ENCODE measurements at places on chromosomes 11 and 22.
A peak's percentile ranks its signal among the peaks of the same experiment; 100 is the strongest.

- DNase-seq, result no peak
Observed at GRCh38 chr11:26323837-26324236, 8.1 kb upstream of the ANO3 start.

- DNase-seq, result no peak
Observed at GRCh38 chr11:133559833-133560471, 27.7 kb upstream of the OPCML start.

DNA sequence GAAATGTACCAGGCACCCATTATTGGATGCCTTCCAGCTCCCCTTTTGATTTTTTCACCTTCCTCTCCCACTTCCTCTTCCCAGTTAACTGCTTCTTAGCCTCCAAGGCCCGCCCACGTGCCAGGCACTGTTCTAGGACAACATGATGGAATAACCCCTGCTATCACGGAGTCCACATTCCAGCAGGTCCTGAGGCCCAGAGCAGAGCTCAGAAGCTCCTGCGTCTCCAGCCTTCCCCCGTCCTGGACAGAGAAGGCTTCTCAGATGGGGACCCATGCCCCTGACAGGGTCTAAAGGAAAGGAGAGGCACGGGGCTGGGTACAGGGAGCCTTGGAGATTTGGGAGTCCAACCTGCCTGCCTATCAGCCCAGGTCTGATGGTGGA is 29.1 kb downstream of the TRIM29 start:
- no peak for DNase-seq

DNA sequence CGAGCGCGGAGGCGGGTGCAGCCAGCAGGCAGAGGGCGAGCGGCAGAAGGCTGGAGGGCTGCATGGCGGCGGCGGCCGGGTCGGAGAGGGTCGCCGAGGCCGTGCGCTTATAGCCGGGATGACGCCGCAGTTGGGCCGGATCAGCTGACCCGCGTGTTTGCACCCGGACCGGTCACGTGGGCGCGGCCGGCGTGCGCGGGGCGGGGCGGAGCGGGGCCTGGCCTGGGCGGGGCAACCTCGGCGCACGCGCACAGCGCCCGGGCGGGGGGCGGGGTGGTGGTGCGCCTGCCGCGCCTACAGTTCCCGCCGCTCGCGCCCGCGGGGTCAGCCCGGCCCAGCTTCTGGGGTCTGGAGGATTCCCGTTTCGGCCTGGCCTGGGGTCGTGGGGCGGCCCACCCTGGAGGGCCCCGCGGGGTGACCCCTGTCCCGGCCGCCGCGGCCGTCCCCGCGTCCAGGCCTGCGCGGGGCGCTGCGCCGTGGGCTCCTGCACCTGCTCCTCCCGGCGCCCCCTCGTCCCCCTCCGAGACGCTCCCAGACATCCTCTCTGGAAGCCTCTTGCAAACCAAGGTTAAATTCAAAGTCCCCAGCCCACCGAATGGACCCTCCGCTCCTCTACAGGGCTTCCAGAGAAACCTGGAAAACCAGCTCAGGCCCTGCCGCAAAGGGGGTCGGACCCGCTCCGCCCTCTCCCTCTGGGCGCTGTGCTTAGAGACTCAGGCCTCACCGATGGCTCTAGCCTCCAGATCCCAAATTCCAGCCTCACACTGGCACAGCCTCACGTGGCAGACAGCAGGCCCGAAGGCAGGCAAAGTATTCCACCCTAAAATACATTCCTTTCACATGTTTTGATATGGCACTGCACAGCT is at the start of gene CTSD:
Gene CTSD (minus strand): TSS at position 132 of the 866 bp plus-strand sequence. CDS start 68 bp downstream, at position 64.
- DNase-seq, result peak; percentile 87

GRCh38 chr11:12229450-12230229 is 119.2 kb downstream of the MICAL2 start:
- DNase-seq, result no peak

DNA sequence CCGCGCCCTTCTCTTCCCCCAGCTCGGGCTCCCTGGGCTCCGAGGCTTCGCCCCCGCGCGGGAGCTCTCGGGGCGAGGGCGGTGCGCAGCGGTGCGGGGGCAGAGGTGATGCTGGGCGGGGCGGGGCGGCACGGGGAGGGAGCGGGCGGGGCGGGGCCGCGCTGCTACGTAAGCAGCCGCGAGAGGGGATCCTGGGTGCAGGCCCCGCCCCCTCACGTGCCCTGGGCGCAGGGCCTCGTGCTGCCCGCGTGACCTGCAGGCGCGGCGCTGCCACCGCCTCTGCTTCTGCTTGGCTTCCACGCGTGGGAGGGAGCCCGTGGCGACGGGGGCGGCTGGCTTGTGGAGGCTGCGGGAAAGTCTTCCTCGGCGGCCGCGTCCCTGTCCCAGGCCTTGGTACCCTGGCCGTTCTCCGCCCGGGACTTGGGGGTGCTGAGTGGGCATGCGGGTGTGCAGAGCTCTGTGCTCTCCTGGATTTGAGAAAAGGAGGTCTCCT is 132.6 kb upstream of the HSD17B12 start:
- no peak for DNase-seq

DNA sequence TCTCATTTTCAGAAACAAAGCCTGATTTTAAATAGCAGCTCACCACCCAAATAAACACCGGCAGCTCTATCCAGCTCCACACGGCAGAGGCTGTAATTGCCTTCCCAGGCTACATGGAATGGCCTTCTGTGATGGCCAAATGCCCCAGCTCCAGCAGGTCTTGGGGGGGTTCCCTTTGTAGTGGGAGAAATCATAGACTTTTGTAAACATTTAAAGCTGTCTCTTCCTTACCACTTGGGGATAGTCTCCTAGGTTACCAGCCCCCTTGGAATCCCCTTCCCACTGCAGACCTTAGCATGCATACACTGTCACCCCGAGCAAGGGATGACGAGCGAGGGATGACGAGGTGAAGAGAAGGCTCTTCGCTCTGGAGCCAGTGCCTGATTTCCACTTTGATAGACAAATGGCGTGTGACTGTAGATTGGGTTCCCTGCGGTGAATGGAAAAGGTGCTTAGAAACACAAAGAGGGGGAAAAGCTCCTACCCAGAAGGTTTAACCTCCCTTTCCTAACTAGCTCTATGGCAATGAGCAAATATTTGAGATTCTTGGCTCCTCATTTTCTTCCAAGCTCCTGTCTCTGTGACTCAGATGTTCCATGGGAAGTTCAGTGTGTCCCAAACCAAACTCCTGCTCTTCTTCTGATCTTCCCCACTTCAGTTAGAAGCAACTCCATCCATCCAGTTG is 108.0 kb upstream of the CADM1 start:
- DNase-seq, result no peak

- no peak for DNase-seq
Observed at GRCh38 chr11:2816941-2817421, 68.6 kb downstream of the CDKN1C start.

DNA sequence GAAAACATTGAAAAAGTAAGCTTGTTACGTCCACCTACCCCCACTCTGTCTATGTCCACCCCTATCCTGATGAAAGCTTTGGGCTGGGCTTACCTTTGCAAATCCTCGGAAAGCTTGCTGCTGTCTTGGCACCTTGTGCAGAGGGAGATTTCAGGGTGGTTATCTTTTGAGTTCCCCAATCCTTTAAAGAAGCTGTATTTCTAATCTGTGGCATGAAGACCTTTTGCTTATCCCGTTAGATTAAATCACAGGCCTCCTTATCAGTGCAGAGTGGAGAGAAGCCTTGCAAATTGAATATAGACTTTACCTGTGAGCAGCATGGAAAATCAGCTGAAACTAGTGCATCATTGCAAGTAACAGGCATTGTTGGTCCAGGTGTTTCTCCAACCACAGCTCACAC is 580.6 kb upstream of the ANO5 start:
- DNase-seq, result no peak

GRCh38 chr11:112769170-112769569 is 192.1 kb upstream of the NCAM1 start:
- no peak for DNase-seq

DNA sequence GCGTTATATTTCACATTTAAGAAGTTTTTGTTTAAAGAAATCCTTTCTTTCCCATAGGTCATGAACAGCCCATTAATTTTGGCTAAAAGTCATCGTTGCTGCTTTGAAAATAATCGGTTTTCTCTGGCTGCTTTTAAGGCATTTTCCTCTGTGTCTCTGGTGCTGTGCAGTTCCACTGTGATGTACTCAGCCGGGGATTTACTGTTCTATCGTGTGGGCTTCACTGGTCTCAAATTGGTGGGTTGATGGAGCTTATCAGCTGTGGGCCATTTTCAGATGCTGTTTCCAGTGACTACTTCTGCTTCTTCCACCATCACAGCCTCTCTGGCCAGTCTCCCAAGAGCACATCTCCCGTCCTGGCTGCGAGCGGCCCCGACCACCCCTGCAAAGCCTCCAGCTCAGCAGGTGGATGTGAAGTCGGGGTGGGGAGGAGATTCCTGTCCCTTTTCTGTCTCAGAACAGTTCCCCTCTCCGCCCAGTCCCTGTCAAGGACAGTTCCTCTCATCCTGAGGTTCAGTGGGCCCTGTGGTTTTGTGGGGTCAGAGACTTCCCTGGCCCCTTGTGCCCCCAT is 20.3 kb downstream of the IFITM10 start:
- DNase-seq, result no peak

DNA sequence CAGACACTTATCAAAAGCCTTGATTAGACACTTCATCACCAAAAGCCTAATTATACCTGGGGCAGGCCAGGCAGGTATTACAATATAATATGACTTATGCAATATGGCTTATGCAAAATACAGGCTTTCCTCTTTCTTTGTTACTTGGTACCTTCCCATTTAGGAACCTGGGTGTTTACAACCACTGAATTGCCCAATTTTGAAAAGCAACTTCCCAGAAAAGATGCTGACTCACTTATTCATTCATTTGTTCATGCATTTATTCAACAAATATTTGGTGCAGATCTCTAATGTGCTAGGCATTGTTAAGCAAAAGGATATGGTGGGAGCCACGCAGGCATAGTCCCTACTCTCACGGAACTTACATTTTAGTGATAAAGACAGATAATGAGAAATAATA is 13.6 kb upstream of the JAML start:
- no peak for DNase-seq

- DNase-seq, result peak; percentile 16
Observed at GRCh38 chr11:8219257-8220021, 44.2 kb downstream of the LMO1 start.

DNA sequence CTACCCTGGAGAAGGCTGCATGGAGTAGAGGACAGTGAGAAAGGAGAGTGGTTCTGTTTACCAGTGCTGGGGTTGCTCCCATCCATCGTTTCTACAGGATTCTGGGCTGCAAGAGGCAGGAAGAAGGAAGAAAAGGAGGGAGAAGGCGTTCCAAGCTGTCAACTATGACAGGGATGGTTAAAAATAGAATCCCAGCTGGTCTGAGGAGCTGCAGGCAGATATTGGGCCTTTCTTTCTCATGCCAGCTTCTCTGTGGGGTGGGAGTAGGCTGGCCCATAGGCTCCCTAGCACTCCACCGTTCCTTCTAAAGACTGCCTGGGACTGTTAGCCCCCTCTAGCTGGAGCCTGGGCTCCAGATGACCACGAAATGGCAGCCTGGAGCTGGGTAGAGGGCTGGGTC is 13.6 kb downstream of the CCKBR start:
- no peak for DNase-seq

GRCh38 chr22:22927888-22928665 is 40.5 kb downstream of the IGLL5 start:
- DNase-seq, result no peak

DNA sequence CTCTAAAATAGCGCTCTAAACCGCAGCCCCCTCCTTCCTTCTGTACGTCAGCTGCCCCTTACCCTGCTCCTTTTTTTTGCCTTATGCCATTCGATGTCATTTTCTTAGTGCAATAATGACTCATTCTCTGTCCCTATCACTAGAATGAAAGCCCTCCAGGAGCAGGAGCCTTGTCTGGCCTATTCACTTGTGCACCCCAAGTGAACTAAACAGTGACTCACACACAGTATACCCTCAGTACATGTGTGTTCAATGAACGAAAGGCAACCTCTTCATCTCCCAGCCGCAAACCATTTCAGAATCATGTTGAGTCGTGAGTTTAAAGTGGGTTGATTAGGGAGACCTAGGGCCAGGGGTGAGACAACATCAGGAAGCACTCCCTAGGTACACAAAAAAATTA is 50.7 kb upstream of the SPATA19 start:
- no peak for DNase-seq

- DNase-seq, result no peak
Observed at GRCh38 chr11:69489031-69489745, 7.7 kb downstream of the LINC01488 start.

GRCh38 chr11:128632141-128632791 is 44.9 kb upstream of the ETS1 start:
- DNase-seq, result peak; percentile 68

- DNase-seq, result no peak
Observed at GRCh38 chr22:47645450-47645914, 883.0 kb downstream of the TBC1D22A start.

DNA sequence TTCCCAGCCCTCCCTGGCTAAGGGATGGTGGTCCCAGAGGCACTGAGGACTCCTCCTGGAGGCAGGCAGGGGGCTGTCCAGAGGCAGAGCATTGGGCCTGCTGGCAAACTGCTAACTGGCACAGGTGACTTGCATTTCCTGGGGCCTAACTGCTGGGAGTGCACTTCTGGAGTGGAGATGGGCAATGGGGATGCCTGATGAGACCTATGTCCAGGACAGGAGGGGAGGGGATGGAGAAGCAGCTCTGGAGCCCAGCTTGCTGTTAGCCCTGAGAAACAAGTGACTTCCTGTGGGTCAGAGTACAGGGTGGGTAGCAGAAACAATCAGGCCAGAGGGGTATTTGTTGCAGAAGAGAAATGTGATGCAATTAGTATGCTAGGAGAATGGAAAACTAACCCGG is 253.2 kb downstream of the ST3GAL4 start:
- no peak for DNase-seq

GRCh38 chr11:2899080-2899783 is 13.7 kb upstream of the CDKN1C start:
- DNase-seq, result no peak

- no peak for DNase-seq
Observed at GRCh38 chr11:96013461-96014213, 89.7 kb upstream of the MTMR2 start.

GRCh38 chr22:50207383-50208140 is 6.8 kb downstream of the SELENOO start:
- DNase-seq, result no peak

- DNase-seq, result no peak
Observed at GRCh38 chr11:66275396-66275795, 2.6 kb upstream of the CNIH2 start.

- DNase-seq, result no peak
Observed at GRCh38 chr11:45392154-45392553, 106.0 kb upstream of the SYT13 start.

GRCh38 chr22:30874431-30875370 is 93.9 kb downstream of the MORC2 start:
- no peak for DNase-seq

GRCh38 chr11:47327025-47327424 is 25.5 kb downstream of the MYBPC3 start:
- no peak for DNase-seq

GRCh38 chr11:61543606-61544306 is 35.2 kb downstream of the LRRC10B start:
- no peak for DNase-seq

- DNase-seq, result no peak
Observed at GRCh38 chr11:120200677-120201076, 10.2 kb upstream of the OAF start.

- DNase-seq, result no peak
Observed at GRCh38 chr11:97909614-97910399, 1110.9 kb upstream of the CNTN5 start.

Data from CD8-positive, alpha-beta T cell (primary cell).